ENCODE measurements at places on chromosomes 6 and 20. TPM values are rescaled to one million over a fixed set of nuclear protein-coding genes. Genes with fewer than 3 reads are reported as not detected.

GRCh38 chr6:168939041-168939440 lies 314.6 kb downstream of the THBS2 start:
- no peaks in the 10 kb centered on the region for H3K27me3 ChIP-seq
- H3K27ac ChIP-seq = no peak overlapping the region
- no peaks in the 10 kb centered on the region for H3K4me1 ChIP-seq
- no peaks in the 10 kb centered on the region for H3K36me3 ChIP-seq
- H3K4me3 ChIP-seq = no peak overlapping the region

DNA sequence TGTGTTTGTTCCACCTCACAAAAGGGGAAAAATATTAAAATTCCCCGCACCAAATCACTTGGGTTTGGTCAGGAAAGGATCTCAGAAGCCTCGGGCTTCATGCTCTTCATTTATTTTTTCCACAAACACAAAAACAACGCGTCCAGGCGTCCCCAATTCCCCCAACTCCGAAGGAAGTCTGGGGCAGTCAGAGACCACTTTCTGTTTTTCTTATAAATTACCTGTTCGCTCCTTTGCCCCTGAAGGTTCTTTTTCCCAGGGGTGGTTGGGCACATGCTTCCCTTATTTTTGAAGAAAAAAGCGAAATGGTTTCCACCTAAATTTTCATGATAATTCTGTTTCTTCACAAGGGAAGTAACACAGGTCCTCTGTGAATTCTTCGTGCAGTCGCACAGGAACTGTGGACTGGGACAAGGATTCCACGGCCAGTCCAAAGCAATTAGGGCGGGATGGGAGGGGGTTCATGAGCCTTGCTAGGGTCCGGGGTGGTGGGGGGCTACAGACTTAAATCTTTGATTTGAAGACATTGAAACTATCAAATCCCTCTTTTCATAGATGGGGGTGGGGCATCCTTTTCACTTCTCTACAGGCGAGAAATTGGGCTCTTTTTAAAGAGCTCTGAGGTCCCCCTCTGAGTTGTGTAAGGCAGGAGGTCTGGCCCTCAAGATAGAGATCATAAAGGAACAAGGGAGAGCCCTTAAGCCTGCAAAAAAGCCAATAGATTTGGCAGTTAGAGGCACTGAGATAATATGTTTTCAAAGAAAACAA lies 30.5 kb upstream of the HFE start:
- H3K4me3 ChIP-seq = peak overlapping the region; percentile 94
- peaks cover 35% of the 10 kb centered on the region for H3K4me1 ChIP-seq
- no peaks in the 10 kb centered on the region for H3K36me3 ChIP-seq
- peak overlapping the region; percentile 99 for H3K27ac ChIP-seq

SLC44A4 gene
- 0.32 TPM for total RNA-seq

GLP1R gene
- 0.89 TPM for total RNA-seq

PSORS1C2 gene
- total RNA-seq = not detected

- no peaks in the 10 kb centered on the region for H3K27me3 ChIP-seq
- peaks cover 25% of the 10 kb centered on the region for H3K4me1 ChIP-seq
- H3K36me3 ChIP-seq = no peaks in the 10 kb centered on the region
- no peak overlapping the region for H3K27ac ChIP-seq
Measured at GRCh38 chr6:13147376-13147775, 181.0 kb downstream of the TBC1D7 start.

DNA sequence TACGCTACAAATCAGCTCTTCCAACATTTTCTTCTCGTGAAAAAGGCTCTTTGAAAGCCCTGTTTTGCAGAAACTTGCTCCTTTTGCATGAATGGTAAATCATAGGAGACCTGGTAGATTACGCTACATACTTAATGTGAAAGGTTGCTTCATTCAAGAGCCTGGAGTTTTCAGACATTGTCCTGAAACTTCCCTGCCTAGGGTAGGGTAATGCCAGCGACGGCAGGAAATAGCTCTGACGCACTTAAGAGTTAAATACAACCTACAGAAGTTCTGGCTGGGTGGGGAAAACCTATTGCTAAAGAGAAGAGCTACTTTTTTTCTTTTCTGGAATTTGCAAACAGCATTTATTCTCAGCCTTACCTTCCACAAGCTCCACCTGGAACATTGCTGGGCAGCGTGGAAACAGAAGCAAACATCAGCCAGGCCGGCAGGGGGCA lies 144.5 kb downstream of the LPA start:
- H3K4me3 ChIP-seq = peak overlapping the region; percentile 97
- H3K4me1 ChIP-seq = peaks cover 11% of the 10 kb centered on the region
- H3K27ac ChIP-seq = peak overlapping the region; percentile 57
- DNase-seq = no peak

GRCh38 chr6:79403086-79403485 lies 134.1 kb downstream of the LCA5 start:
- no peak overlapping the region for H3K27ac ChIP-seq
- DNase-seq = no peak
- peaks cover 29% of the 10 kb centered on the region for H3K4me1 ChIP-seq
- H3K27me3 ChIP-seq = no peaks in the 10 kb centered on the region

DNA sequence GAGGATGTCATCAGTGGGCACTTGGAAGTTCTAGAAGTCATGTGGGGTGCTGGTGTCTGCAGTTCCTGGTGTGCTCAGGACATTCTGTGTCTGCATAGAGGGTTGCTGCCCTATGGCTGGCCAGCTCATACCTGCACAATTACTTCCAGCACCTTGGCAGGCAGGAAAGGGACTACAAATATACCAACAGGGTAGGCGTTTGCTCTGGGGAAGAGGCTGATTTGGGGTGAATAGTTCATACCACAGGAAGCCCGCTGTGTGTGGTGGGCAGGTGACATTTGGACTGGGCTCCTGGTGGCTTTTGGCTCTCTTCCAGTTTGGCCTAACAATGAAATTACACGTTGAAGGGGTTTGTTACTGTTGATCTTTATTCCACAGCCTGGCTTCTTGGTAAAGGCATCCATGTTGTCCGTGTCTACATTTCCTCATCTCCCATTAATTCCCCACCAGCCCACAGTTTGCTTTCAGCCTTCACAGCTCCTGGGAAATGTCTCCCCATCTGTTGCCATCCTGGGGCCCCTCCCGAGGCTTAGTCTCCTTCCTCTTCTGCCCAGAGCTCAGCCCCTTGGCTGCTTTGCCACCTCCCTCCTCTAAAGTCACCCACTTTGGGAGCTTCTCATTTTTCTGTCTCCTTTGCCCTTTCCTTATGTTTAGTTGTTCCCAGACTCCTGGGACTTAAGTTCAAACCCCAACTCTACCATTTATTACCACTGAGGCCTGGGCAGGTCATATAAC lies 88.1 kb downstream of the RSPH3 start:
- DNase-seq = no peak
- peaks cover 5% of the 10 kb centered on the region for H3K36me3 ChIP-seq
- peak overlapping the region; percentile 90 for H3K27ac ChIP-seq
- no peaks in the 10 kb centered on the region for H3K27me3 ChIP-seq
- H3K4me1 ChIP-seq = peaks cover 37% of the 10 kb centered on the region

GRCh38 chr20:5442101-5442500 lies 125.3 kb upstream of the PROKR2 start:
- no peak overlapping the region for H3K4me3 ChIP-seq
- no peaks in the 10 kb centered on the region for H3K4me1 ChIP-seq
- peaks cover 73% of the 10 kb centered on the region for H3K27me3 ChIP-seq

PHACTR3 gene
- 22.4 TPM for total RNA-seq

DNA sequence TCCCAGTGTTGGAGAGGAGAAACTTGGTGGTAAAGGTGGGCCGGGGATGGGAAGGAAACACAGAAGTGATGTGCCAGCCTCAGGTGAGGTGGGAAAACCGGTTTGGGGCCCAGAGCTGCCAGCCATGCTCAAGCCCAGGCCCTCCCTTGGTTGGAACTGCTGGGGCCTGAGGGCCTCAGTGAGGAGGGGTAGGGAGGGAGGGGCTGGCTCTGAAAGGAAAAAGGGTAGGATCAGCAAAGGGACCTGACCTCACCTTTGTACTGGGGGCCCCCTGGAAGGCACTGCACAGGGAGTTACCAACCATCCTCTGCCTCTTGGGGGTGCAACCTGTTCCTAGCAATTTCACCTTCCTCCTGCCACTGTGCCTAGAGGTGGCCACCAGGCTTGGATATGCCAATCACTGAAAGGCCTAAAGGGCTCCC lies 1.8 kb upstream of the SPEF1 start:
- peaks cover 43% of the 10 kb centered on the region for H3K4me1 ChIP-seq
- H3K27ac ChIP-seq = peak overlapping the region; percentile 86
- H3K36me3 ChIP-seq = peaks cover 2% of the 10 kb centered on the region

GRCh38 chr20:22716821-22717351 lies 132.5 kb upstream of the FOXA2 start:
- H3K4me1 ChIP-seq = no peaks in the 10 kb centered on the region
- peaks cover 16% of the 10 kb centered on the region for H3K27me3 ChIP-seq
- H3K36me3 ChIP-seq = no peaks in the 10 kb centered on the region
- no peak overlapping the region for H3K4me3 ChIP-seq
- no peak overlapping the region for H3K27ac ChIP-seq

DNA sequence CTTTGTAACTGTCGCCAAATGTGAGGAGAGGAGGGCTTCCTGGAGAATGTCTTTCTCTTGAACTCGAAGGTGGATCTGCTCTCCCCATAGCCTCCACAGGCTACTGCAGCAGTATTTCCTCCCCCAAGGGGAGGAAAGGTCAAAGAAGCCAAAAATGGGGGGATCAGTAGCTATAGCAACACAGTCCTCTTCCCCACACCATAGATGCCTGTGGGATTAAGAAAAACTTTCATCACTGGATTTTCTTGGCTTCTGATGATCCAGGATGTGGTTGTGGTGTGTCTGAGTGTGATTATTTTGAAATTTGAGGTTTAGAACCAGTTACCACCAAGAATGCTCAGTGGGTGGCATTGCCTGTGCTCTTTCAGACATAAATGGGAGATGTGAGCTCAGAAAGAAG lies 140.1 kb upstream of the SPACA1 start:
- no peak overlapping the region for H3K4me3 ChIP-seq
- peaks cover 56% of the 10 kb centered on the region for H3K4me1 ChIP-seq
- H3K27ac ChIP-seq = no peak overlapping the region
- H3K36me3 ChIP-seq = no peaks in the 10 kb centered on the region
- DNase-seq = no peak

RNF182 gene
- total RNA-seq = 3.0 TPM

GRCh38 chr6:109050447-109051102 lies 44.1 kb downstream of the SESN1 start:
- H3K4me3 ChIP-seq = no peak overlapping the region
- no peak for DNase-seq
- H3K36me3 ChIP-seq = peaks cover 9% of the 10 kb centered on the region
- H3K27me3 ChIP-seq = no peaks in the 10 kb centered on the region
- no peak overlapping the region for H3K27ac ChIP-seq

DNA sequence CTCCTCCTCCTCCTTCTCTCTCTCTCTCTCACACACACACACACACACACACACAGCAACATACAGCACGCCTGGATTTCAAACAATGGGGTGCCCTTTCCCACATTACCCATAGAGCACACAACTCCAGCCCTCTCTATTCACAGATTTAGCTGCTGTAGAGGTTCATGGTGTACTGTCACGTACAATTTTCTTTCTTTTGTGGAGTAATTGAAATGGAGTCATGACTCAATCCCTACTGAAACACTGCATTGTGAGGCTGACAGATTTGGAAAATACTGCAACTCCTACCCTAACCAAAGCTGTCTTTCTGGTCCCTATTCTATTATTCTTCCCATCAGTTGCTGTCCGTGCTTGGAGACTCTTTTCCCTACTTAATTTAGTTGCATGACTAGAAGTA lies 166.9 kb downstream of the EDN1 start:
- no peak overlapping the region for H3K4me3 ChIP-seq
- H3K27ac ChIP-seq = no peak overlapping the region
- peaks cover 13% of the 10 kb centered on the region for H3K4me1 ChIP-seq
- H3K36me3 ChIP-seq = peaks cover 8% of the 10 kb centered on the region

GRCh38 chr6:134010400-134010799 lies 42.0 kb downstream of the SLC2A12 start:
- H3K4me1 ChIP-seq = no peaks in the 10 kb centered on the region
- H3K27me3 ChIP-seq = no peaks in the 10 kb centered on the region
- no peak overlapping the region for H3K27ac ChIP-seq
- no peak for DNase-seq

- DNase-seq = no peak
- H3K27me3 ChIP-seq = no peaks in the 10 kb centered on the region
- H3K27ac ChIP-seq = no peak overlapping the region
Measured at GRCh38 chr6:141131616-141132015, 1001.1 kb upstream of the GJE1 start.

EMILIN3 gene
- 7.5 TPM for total RNA-seq

WFDC8 gene
- not detected for total RNA-seq

HEBP2 gene
- 31.5 TPM for total RNA-seq

GRCh38 chr6:103983011-103983410 lies 876.7 kb downstream of the HACE1 start:
- H3K4me1 ChIP-seq = no peaks in the 10 kb centered on the region
- H3K36me3 ChIP-seq = no peaks in the 10 kb centered on the region
- no peaks in the 10 kb centered on the region for H3K27me3 ChIP-seq
- no peak for DNase-seq

PRSS35 gene
- 3.9 TPM for total RNA-seq

DNA sequence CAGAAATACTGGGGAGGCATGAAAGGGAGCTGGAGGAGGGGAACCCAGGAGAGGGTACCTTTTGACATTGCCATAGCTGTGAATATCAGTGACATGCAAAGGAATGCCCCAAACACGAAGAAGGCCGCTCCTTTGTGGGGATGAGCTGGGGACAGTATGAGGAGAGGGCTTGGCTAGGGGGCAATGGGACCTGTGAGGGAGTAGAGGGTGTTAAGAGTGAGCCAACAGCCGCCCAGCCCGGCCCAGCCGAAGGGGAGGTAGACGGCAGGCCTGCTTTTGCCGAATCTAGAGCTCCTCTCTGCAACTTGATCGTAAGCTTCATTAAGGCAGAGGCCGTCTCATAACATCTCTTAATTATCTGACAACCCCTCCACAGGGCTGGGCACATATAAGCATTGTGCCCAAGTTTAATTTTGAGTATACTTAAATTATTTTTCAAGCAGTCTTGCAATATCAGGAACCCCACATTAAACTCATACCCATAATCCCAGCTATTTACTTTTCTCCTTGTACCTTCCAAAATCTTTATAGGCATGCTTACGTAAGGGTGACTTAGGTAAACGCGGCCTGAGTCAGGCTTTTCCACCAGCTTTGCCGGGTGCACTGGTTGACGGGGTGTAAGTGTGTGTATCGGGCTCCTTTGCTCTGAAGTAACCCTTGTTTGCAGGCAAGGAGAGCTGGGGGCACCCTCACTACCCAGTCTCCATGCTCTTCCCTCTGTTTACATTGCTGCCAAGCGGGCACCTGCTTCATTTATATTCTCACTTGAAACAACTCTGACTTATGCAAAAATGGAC lies 24.9 kb upstream of the VEGFA start:
- no peaks in the 10 kb centered on the region for H3K36me3 ChIP-seq
- H3K27ac ChIP-seq = peak overlapping the region; percentile 60
- DNase-seq = no peak
- H3K4me1 ChIP-seq = peaks cover 44% of the 10 kb centered on the region

GRCh38 chr6:98498866-98499265 lies 335.5 kb upstream of the POU3F2 start:
- no peak for DNase-seq
- H3K27me3 ChIP-seq = peaks cover 59% of the 10 kb centered on the region
- no peaks in the 10 kb centered on the region for H3K36me3 ChIP-seq
- peaks cover 32% of the 10 kb centered on the region for H3K4me1 ChIP-seq
- H3K4me3 ChIP-seq = peak overlapping the region; percentile 17

GRCh38 chr6:78559056-78559455 lies 308.3 kb upstream of the IRAK1BP1 start:
- H3K27ac ChIP-seq = no peak overlapping the region
- peaks cover 9% of the 10 kb centered on the region for H3K36me3 ChIP-seq

GRCh38 chr6:135257631-135258405 lies 76.7 kb downstream of the MYB start:
- no peak overlapping the region for H3K27ac ChIP-seq
- no peak overlapping the region for H3K4me3 ChIP-seq
- no peak for DNase-seq
